NK-92 treated with Interleukin-12 subunit alpha and Interleukin-12 subunit beta, amount 100 ng/mL, for 24 hours (cell line): ENCODE measurements at places on chromosomes 11 and 22.

DNA sequence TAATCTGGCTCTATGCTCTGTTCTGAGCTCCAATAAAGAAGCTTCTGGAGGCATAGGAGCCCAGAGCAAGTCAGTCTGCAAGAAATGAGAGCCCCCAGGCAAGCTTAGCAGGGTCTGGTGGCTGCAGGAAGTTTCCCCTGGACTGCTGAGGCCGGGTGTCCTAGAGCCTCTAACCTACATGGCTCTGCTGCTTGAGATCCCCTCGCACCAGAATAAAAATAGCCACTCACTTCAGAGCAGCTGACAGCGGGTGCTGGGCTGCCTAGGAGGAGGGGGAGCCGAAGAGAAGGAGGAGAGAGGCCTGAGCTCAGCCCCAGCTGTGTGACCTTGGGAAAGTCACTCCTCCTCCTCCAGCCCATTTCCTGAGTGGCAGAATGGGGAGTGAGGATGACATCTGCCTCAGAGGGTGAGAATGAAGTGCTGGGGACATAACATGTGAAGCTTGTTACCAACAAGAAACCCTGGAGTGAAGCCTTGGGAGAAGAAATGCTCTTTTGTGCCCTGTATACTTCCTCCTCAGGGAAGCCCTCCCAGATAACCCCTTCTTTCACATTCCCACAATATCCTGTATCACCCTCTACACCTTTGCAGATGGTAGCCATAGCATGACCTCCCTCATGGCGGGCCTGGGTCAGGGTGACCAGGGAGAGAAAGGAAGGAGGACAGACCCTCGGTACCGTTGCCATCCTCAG lies 3.6 kb upstream of the INPP5J start:
- DNase-seq = no peak

GRCh38 chr11:9714272-9714940 lies 50.5 kb downstream of the SWAP70 start:
- no peak for DNase-seq

DNA sequence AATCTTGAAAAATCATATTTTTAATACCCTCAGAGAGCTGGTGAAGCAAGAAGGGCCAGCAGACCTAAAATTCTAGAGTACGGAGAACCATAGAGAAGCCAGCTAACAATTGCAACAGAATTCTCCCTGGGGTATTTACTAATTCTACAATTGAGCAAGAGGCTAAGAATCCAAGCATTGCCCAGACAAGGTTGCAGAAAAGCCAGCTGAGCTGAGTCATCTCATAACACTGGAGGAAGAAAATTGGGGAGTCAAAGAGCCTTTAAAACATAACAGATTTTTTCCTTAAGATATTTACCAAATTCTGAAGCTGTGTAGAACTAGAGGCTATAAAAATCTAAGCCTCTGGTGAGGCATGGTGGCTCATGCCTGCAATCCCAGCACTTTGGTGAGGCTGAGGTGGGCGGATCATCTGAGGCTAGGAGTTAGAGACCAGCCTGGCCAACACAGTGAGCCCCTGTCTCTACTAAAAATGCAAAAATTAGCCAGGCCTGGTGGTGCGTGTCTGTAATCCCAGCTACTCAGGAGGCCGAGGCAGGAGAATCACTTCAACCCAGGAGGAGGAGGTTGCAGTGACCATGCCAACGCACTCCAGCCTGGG lies 13.6 kb upstream of the TMEM216 start:
- no peak for DNase-seq

- DNase-seq = no peak
These were observed 167.8 kb downstream of the BRD1 start for GRCh38 chr22:49659924-49660315.

GRCh38 chr11:92316106-92316809 lies 91.6 kb downstream of the FAT3 start:
- no peak for DNase-seq

- no peak for DNase-seq
These were observed 7.9 kb downstream of the FBLN1 start for GRCh38 chr22:45510376-45511232.

GRCh38 chr11:76578654-76579055 lies 91.9 kb downstream of the LRRC32 start:
- DNase-seq = no peak

- no peak for DNase-seq
These were observed 46.0 kb downstream of the ARRB1 start for GRCh38 chr11:75305452-75305851.

- no peak for DNase-seq
These were observed 17.4 kb downstream of the NARS2 start for GRCh38 chr11:78557236-78557635.

DNA sequence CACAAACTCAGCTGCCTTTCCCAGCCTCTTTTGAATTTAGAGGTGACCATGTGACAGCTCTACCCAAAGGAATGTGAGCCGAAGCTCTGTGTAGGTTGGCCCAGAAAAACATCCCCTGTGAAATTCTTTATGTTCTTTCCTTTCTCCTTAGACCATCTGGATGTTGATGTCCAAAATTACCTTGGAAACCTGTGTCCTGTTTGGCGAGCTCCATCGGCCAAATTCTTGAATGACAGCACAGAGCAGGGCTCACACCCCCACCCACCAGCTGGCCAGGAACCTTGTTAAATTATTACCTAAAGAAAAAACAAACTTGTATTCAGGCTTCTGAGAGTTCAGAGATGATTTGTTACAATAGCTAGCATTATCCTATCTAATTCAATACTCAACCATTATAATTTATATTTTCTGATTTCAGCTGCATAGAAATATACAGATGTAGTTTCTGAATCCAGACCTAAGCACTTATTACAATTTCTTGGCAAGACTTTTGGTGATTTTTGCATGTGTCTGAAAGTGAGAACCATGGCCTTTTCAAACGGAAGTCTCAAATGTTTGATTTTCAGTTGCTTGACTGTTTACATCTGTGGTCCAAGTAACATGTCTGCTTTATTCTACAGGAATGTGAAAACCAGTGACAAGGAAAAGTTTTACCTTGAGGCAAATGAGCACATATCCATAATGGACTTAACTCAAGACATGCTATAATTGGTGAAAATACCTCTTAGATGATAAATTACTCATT lies 554.2 kb downstream of the NTM start:
- DNase-seq = no peak

DNA sequence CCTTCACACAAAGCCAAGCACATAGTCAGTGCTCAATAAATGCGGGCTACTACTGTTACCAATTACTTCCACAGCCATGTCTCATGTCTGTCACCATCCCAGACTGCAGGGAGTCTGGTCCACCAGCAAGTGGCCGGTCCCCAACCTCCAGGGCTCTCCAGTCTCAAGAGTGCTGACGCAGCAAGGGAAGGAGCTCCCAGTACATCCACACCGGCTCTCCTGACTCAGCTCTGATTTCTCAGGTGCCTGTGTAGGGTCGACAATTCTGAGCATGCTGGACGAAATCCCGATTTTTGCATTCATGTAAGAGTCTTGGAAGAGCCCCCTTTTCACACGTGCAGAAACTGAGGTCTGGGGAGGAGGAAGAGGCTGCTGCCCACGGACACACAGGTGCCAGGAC lies 10.3 kb upstream of the NEFH start:
- DNase-seq = no peak

- no peak for DNase-seq
These were observed 32.7 kb downstream of the DAGLA start for GRCh38 chr11:61712846-61713245.

DNA sequence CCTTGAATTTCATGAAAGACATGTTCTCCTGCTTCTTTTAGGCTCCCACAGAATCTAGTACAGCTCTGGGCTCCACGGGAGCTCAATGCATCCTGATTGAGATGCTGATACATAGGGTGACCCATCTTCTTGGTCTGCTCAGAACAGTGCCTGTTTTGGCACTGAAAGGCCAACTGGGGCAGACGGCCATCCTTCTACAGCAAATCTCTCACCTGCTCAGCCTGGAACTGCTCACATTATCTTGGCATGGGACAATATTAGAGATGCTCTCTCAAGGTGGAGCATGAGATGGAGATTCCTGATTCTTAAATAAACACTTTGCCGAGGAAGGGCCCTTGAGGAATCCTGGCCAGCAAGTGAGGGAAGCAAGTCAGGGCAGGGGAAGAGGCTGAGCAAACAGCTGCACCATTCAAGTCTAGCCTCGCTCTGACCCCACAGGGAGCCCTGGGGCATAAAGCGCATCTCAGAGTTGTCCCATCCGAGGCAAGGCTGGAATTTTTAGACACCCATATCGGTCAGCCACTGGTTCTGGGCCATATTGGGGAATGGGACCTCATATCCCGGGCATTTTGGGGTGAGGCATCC lies 58.4 kb upstream of the CSNK2A3 start:
- no peak for DNase-seq

- DNase-seq = no peak
These were observed 34.7 kb downstream of the ALG9 start for GRCh38 chr11:111836721-111837120.
